CD4-positive, alpha-beta T cell treated with Interleukin-21 for 1 hour (primary cell): ENCODE measurements at places on chromosomes 12 and 14.

DNA sequence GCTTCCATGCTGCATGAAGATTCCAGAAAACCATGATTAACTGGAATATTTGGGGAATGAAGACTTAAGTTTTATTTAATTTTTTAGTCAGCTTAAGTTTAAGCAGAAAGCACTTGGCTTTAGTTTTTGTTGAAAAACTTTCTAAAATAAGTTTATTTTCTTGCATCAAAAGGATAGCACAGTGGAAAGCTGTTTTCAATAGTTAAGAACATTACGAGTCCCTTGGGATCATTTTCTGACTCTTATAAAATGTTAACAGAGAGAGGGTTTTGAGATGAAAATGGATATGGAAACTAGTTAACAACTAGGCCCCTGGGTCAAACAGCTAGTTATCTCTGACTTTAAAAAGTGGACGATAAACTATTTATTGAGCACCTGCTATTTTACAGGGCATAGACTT lies 181.9 kb upstream of the SLC38A2 start:
- no peak for DNase-seq

- DNase-seq, result no peak
Observed at GRCh38 chr12:18419311-18419710, 158.0 kb downstream of the PIK3C2G start.

- DNase-seq, result no peak
Observed at GRCh38 chr14:32414808-32415255, 85.7 kb downstream of the AKAP6 start.

DNA sequence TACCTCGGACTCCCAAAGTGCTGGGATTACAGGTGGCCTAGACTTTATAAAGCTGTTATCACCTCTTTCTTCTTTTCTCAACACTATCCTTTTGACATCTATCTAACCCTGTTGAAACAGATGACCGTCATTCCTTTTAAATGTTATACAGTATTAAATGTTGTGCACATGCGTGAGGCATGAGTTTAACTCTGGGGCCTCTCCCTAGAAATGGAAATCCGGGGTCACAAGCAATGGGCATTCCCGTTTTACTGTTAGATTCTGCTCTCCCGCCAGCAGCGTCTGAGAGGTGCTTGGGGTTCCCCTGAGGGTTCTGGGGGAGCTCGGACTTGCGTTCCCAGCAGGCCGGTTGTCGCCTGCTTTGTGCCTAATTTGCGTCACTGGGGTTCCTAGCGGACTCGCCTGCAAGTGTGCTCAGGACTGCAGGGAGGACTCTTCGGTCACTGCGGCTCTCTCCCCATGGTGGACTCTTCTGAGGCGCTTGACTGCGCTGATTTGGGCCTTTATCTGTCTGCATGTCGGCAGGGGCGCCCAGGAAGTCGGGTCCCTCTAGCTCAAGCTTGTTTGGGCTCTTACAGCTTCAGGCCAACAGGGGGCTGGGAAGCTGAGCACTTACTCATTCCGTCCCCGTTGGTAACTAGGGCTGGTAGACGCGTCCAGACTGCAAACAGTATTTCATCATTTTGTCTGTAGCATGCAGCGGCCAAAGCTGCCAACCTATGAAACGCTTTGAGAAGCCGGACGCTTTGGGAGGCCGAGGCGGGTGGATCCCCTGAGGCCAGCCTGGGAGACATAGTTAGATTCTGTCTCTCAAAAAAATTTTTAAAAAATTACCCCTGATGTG lies 1.2 kb upstream of the RAN start:
- peak; percentile 78 for DNase-seq

GRCh38 chr12:42639556-42639955 lies 50.0 kb upstream of the PRICKLE1 start:
- DNase-seq, result no peak

DNA sequence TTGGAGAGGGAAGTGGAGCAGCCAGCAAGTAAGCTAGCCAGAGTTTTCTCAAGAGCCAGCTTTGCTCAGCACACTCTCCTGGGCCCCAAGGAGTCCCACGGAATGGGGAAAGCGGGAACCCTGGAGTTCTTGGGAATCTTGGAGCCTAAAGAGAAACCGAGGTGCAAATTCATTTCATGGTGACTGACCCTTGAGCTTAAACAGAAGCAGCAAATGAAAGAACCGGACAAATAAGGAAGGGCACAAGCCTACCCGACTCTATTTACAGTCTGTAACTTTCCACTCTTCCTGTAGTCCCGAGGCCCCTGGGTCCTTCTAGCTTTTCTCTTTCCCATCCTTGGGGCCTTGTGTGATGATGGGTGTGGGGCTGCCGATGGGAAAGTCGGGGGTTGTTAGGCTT lies 18.1 kb upstream of the TIGAR start:
- DNase-seq, result no peak
